ENCODE measurements at places on chromosomes 12 and 14. TPM values are rescaled to one million over a fixed set of nuclear protein-coding genes. Genes with fewer than 3 reads are reported as not detected.
A peak's percentile ranks its signal among the peaks of the same experiment; 100 is the strongest.

The C12orf54 gene
- total RNA-seq = not detected

- DNase-seq = no peak
- H3K27me3 ChIP-seq = peaks cover 6% of the 10 kb centered on the region
- H3K4me1 ChIP-seq = no peaks in the 10 kb centered on the region
- H3K36me3 ChIP-seq = no peaks in the 10 kb centered on the region
Observed at GRCh38 chr14:104207142-104208014, 69.0 kb downstream of the KIF26A start.

DNA sequence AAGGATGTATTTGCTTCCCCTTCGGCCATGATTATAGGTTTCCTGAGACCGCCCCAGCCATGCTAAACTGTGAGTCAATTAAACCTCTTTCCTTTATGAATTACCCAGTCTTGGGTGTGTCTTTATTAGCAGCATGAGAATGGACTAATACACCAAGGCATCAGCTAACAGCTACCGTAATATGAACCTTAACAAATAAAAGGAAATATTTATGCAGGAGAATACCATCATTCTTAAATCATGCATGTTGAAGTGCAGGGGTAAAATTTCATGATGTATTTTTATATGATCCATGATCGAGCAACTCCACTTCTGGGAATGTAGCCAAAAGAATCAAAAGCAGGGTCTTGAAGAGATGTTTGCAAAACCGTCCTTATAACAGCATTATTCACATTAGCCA, 379.0 kb downstream of the NPAS3 start:
- H3K4me3 ChIP-seq = no peak overlapping the region
- H3K36me3 ChIP-seq = no peaks in the 10 kb centered on the region
- no peak overlapping the region for H3K27ac ChIP-seq

The GPD1 gene
- 68.2 TPM for total RNA-seq

The CYP27B1 gene
- not detected for total RNA-seq

DNA sequence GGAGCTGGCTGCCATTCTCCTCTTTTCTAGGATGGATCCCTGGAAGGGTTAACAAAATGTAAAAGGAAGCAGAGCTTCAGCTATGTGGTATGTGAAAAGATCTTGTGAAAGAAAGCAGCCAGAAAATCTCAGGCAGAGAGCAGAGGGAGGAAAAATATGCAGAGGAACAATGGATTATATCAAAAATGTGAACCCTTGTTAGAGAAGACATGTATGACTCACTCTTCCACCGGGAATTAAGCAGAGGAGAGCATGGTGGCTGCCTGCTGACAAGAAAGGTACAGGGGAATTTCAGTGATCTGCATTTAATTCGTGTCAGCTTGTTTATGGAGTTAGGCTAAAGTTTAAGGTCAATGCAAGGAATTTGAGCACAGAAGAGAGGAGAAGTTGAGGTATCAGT, 46.3 kb downstream of the KCNA1 start:
- H3K27ac ChIP-seq = no peak overlapping the region
- no peaks in the 10 kb centered on the region for H3K36me3 ChIP-seq
- no peak for DNase-seq
- H3K4me3 ChIP-seq = no peak overlapping the region
- no peaks in the 10 kb centered on the region for H3K4me1 ChIP-seq

- peak overlapping the region; percentile 91 for H3K27ac ChIP-seq
- no peaks in the 10 kb centered on the region for H3K36me3 ChIP-seq
- DNase-seq = no peak
- no peaks in the 10 kb centered on the region for H3K27me3 ChIP-seq
Observed at GRCh38 chr14:63642656-63643382, 1.1 kb upstream of the WDR89 start.

GRCh38 chr12:46537387-46537955, 164.9 kb upstream of the SLC38A2 start:
- no peak for DNase-seq
- H3K4me3 ChIP-seq = no peak overlapping the region
- H3K27me3 ChIP-seq = no peaks in the 10 kb centered on the region
- no peaks in the 10 kb centered on the region for H3K36me3 ChIP-seq
- peak overlapping the region; percentile 84 for H3K27ac ChIP-seq
- H3K4me1 ChIP-seq = peaks cover 38% of the 10 kb centered on the region

- DNase-seq = no peak
- H3K36me3 ChIP-seq = no peaks in the 10 kb centered on the region
- no peaks in the 10 kb centered on the region for H3K27me3 ChIP-seq
- H3K4me3 ChIP-seq = no peak overlapping the region
Observed at GRCh38 chr12:114835031-114835430, 151.1 kb upstream of the TBX3 start.

- no peak overlapping the region for H3K4me3 ChIP-seq
- no peaks in the 10 kb centered on the region for H3K27me3 ChIP-seq
- H3K27ac ChIP-seq = peak overlapping the region; percentile 48
- peaks cover 9% of the 10 kb centered on the region for H3K4me1 ChIP-seq
Observed at GRCh38 chr14:105351920-105352851, 37.6 kb downstream of the PACS2 start.

The ESRRB gene
- total RNA-seq = 6.7 TPM

- H3K4me1 ChIP-seq = peaks cover 29% of the 10 kb centered on the region
- DNase-seq = no peak
- H3K4me3 ChIP-seq = no peak overlapping the region
- H3K36me3 ChIP-seq = no peaks in the 10 kb centered on the region
- peak overlapping the region; percentile 81 for H3K27ac ChIP-seq
- H3K27me3 ChIP-seq = no peaks in the 10 kb centered on the region
Observed at GRCh38 chr14:105250986-105251385, 2.7 kb downstream of the BTBD6 start.

DNA sequence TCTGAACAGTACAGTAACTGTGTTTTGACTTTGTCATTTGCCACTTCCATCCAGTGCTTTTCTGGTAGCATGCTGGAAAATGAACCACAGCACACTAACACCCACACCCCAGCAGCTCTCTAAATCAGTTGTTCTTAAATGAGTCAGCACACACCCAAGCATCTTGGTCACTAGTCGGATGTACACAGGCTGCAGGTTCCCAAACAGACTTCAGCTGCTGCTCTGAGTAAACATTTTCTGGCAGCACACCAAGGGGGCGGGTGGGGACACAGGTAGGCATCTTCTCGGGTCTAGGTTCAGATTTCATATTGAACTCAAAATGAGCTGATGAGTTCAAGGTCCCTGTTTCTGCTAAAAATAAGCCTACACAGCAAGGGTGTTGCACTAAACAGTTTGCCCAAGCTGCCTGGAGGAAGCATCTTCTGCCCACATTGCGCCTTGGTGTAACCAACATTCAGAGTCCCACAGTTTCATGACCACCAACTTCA, 39.8 kb downstream of the IFNG start:
- no peaks in the 10 kb centered on the region for H3K27me3 ChIP-seq
- no peaks in the 10 kb centered on the region for H3K36me3 ChIP-seq
- peaks cover 3% of the 10 kb centered on the region for H3K4me1 ChIP-seq
- no peak overlapping the region for H3K4me3 ChIP-seq
- peak overlapping the region; percentile 13 for H3K27ac ChIP-seq

- H3K4me1 ChIP-seq = no peaks in the 10 kb centered on the region
- H3K27ac ChIP-seq = no peak overlapping the region
- DNase-seq = no peak
- H3K27me3 ChIP-seq = no peaks in the 10 kb centered on the region
- H3K36me3 ChIP-seq = no peaks in the 10 kb centered on the region
- H3K4me3 ChIP-seq = no peak overlapping the region
Observed at GRCh38 chr14:24913021-24913420, 136.9 kb downstream of the STXBP6 start.

DNA sequence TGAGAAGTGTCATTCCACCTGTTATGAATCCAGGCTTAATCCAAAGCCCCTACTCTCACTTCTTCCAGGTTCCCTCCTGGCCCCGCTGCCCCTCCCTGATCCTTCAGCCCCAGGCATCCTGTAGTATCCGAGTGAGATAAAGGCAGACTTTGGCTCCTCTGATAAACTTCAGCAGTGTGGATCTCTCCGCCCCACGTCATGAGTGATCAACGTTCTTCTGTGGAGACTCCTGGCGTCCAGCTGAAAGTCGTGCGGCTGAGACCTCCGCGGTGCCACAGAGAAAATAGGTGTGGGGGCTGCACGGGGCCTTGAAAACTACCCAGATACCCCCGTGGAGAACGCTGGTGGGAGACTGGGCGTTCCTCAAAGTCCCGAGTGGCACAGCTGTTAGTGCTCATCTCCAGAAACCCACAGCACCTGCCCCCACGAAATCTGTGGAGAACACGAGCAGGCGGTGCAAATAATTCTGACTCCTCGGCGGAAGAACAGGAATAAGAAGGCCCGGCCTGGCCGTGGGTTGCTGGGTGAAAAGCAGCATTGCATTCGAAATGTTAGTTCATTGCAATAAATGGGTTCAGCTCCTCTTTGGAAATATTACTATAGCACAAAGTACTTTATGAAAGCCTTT, 180.0 kb upstream of the RGS6 start:
- H3K36me3 ChIP-seq = no peaks in the 10 kb centered on the region
- no peak for DNase-seq
- H3K4me1 ChIP-seq = no peaks in the 10 kb centered on the region
- no peak overlapping the region for H3K4me3 ChIP-seq
- H3K27ac ChIP-seq = no peak overlapping the region

DNA sequence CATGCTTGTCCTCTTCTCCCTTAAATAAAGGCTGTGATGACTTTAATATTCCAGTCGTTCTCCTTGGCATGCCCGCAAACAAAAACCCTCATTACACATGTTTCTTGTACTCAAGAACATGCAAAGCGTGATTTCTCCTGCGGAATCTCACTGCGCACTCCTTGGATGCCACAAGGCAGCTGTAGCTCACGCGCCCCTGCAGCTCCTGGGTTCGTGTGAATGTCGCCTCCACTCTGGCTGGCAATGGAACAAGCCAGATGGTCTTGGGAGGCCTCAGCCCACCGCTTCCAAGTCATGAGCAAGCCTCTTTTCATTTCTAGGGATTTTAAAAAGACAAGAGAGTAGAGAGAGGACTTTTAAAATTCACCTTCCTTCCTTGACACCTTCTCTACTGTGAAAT, 403.8 kb downstream of the PCNX1 start:
- H3K27ac ChIP-seq = no peak overlapping the region
- H3K4me3 ChIP-seq = no peak overlapping the region
- no peak for DNase-seq
- H3K36me3 ChIP-seq = no peaks in the 10 kb centered on the region
- no peaks in the 10 kb centered on the region for H3K27me3 ChIP-seq

The PCED1B gene
- 0.55 TPM for total RNA-seq

GRCh38 chr12:2980630-2981029, 21.4 kb downstream of the TEAD4 start:
- H3K36me3 ChIP-seq = no peaks in the 10 kb centered on the region
- no peaks in the 10 kb centered on the region for H3K27me3 ChIP-seq
- peak overlapping the region; percentile 87 for H3K27ac ChIP-seq
- no peak overlapping the region for H3K4me3 ChIP-seq
- no peak for DNase-seq

DNA sequence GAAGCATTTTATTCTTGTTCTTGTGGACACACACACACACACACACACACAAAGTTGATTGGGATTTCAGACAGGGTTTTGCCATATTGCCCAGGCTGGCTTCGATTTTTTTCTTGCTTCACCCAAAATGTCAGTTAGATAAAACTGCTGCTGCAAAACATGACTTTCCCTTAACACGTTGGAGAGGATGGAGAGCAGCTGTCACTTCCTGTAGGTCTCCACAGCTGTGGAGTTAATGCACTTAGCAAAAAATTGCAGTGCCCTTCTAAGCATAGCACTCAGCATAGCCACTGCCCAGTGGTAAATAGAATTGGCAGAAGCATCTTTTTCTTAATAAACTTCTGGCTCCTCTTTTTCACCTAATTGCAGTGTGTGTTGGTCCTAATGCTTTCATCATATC, 54.5 kb downstream of the PDZRN4 start:
- H3K4me3 ChIP-seq = no peak overlapping the region
- H3K27ac ChIP-seq = no peak overlapping the region
- H3K36me3 ChIP-seq = no peaks in the 10 kb centered on the region
- H3K4me1 ChIP-seq = no peaks in the 10 kb centered on the region
- no peaks in the 10 kb centered on the region for H3K27me3 ChIP-seq
- no peak for DNase-seq

DNA sequence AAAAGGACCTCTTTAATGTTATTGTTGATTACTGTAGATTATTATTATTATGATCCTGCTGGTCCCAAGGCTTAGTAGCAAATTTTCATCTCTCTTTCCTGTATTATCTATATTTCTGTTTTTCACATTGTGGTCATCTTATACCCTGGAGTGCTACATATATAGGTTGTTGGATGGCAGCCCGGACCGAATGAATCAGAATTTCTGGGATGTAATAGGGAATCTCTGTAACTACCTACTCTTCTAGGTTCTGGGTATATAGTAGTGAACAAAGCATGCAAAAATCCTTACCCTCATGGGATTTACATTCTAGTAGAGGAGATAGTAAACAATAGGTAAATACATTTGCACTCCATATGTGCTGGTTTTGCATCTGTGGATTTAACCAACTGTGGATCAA, 31.4 kb downstream of the NUBPL start:
- H3K27me3 ChIP-seq = no peaks in the 10 kb centered on the region
- DNase-seq = no peak
- no peaks in the 10 kb centered on the region for H3K36me3 ChIP-seq
- H3K4me3 ChIP-seq = no peak overlapping the region

The SMOC1 gene
- 2.7 TPM for total RNA-seq

DNA sequence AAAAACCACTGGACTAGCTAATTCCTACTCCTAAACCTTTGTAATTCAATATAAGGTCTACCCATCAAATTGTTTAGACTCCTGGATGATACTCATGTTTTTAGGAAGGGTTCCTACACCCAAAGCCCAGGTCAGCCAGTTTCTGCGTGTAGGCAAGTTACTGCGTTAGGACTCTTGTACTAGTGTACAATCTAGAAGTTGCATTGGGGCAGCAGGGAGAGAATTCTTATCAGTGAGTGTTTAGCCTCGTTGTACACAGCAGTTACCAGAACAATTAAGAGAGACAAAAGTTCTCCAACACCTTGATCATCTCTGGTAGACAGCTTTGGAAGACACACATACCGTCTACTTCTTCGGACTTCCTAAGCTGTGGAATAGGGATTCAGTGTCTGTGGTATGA, 29.2 kb downstream of the FBXL14 start:
- no peaks in the 10 kb centered on the region for H3K27me3 ChIP-seq
- DNase-seq = no peak
- no peaks in the 10 kb centered on the region for H3K4me1 ChIP-seq
- no peak overlapping the region for H3K4me3 ChIP-seq
- H3K27ac ChIP-seq = no peak overlapping the region

The TMPRSS12 gene
- total RNA-seq = not detected

- H3K27ac ChIP-seq = no peak overlapping the region
- H3K4me3 ChIP-seq = no peak overlapping the region
- DNase-seq = no peak
- no peaks in the 10 kb centered on the region for H3K36me3 ChIP-seq
- no peaks in the 10 kb centered on the region for H3K4me1 ChIP-seq
Observed at GRCh38 chr12:9940375-9940774, 8.2 kb upstream of the CLEC2A start.

GRCh38 chr14:63452796-63453195, 90.4 kb downstream of the PPP2R5E start:
- no peak overlapping the region for H3K4me3 ChIP-seq
- DNase-seq = no peak

- peaks cover 42% of the 10 kb centered on the region for H3K36me3 ChIP-seq
- DNase-seq = no peak
- H3K4me1 ChIP-seq = peaks cover 36% of the 10 kb centered on the region
- H3K27ac ChIP-seq = no peak overlapping the region
- no peaks in the 10 kb centered on the region for H3K27me3 ChIP-seq
Observed at GRCh38 chr14:20458031-20458789, 3.0 kb downstream of the PIP4P1 start.

- no peak for DNase-seq
- H3K4me1 ChIP-seq = peaks cover 35% of the 10 kb centered on the region
- H3K27me3 ChIP-seq = no peaks in the 10 kb centered on the region
- peaks cover 18% of the 10 kb centered on the region for H3K36me3 ChIP-seq
- peak overlapping the region; percentile 84 for H3K27ac ChIP-seq
- peak overlapping the region; percentile 82 for H3K4me3 ChIP-seq
Observed at GRCh38 chr14:88552876-88553275, 1.9 kb downstream of the PTPN21 start.

All from gastrocnemius medialis (tissue), 4 donors.